ENCODE measurements at places on chromosomes 12 and 14.

DNA sequence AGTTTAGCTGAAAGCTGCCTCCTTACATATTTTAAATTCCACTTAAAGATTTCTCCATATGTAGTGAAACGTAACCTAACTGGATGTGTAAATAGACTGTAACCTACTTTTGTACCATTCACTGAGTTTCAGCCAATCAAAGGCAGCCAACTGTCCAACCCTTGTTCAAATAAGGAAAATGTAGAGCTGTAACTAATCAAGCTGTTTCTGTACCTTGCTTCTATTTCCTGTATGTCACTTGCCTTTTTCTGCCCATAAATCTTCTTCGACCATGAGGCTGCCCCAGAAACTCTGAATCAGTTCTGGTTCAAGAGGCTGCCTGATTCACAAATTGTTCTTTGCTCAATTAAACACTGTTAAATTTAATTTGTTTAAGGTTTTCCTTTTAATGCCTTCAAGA is 6.3 kb downstream of the SLC7A8 start:
- DNase-seq: no peak

DNA sequence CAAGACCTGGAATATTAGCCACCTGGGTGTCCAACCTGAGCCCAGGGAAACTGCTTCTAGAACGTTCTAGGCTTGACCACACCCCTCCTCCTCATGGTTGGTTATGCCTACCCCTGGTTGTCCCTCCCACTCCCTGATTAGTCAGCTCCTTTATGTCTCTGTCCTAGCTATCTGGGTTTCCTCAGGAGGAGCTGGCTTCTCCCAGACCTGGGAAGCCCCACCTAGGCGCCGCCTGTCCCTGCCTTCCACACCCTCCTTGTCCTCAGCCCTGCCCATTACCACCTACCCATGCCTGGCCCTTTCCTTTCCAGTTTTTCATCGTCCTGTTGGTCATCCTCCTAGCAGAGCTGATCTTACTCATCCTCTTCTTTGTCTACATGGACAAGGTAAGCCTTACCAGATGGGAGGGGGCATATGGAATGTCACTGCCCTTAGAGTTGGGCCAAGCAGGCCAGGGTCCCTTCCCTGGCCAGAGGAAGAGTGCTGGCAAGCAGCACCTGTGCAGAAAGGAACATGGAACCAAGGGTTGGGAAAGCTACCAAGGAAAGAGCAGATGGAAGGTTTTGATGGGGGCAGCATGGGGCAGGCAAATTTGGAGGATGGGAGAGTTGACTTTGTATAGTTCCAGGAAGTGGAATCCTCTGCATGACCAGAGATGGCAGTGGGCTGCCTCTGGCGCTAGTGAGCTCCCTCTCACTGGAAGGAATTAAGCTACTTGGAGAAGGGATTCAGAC is 201.7 kb downstream of the TSPAN9 start:
- DNase-seq: no peak

GRCh38 chr12:111636209-111636945 is 37.3 kb upstream of the ATXN2 start:
- no peak for DNase-seq

DNA sequence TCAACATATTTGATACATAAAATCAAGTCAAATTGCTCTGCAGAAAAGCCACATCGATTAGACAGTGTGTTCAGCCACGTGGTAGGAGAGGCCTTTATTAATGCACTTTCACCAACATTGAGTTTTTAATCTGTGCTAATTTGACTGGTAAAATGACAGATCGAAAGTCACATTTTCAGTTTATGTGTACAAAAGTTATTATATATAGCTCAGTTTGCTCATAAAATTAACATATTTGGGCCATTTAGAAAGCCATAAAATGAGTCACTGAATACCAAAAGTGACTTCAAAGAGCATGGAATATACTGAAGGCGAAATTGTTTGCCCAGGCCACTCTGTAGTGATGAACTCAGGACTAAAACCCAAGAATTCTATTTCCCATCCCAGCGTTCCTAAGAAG is 26.0 kb downstream of the C12orf42 start:
- no peak for DNase-seq

DNA sequence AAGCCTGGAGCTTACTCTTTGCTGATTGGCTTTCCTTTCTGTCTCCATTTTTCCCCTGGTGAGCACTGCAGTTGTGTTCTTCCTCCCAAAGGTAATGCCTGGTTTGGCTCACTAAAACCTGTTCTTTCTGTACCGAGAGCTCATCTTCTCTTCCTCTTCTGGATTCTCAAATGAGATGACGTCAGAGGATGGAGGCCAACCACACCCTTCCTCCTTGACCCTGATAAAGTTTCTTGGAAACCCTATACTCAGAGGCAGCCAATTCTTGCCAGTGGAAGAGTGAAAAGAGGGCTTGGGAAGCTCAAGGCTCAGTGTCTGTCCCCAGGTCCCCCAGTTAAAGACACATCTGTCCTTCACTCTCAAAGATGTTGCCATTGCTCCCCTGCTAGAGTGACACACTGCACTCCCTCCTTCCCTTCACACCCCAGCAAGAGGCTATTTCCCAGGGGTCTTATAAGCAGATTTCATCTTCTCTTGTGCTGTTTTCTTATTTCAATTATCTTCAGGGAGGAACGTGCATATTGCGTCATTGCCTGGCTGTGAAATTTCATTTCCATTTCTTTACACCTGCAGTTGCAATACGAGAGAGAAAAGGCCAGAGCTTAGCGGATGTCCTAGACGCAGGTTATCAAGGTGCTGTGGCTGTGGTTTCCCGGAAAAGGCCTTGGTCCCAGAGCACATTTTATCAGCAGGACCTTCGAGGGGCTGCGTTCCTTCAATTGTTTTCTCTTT is 27.3 kb downstream of the NTF3 start:
- no peak for DNase-seq

- no peak for DNase-seq
Measured at GRCh38 chr14:22664261-22664660, 20.1 kb upstream of the OR6J1 start.

DNA sequence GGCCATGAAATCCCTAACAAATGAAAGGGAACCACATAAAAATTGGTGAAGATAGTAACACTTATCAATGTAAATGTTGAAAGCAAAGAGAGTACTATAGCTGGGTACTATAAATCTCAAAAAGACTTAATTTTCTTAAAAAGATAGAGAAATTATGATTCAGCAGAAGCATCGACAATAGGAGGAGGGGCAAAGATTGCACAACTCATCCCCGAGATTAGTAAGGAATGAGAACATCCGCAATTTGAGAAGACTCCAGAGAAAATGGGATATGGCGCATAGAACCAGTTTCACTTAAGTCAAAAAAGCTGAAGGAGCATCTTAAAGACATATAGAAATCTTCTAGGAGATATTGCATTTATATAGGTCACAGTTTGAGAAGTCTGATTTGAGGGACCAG is 220.2 kb upstream of the SLC16A7 start:
- DNase-seq: no peak

- DNase-seq: no peak
Measured at GRCh38 chr14:64212666-64213065, 81.5 kb downstream of the ESR2 start.

GRCh38 chr12:92419201-92419600 is 273.6 kb upstream of the BTG1 start:
- DNase-seq: no peak

- no peak for DNase-seq
Measured at GRCh38 chr14:105891631-105892452, 365.5 kb downstream of the TMEM121 start.

All from T-helper 2 cell treated with Interferon-gamma antibody and Interleukin-4, amounts not matched to agents 5 μg/mL and 100 μg/mL, for 36 hours (primary cell).